ENCODE measurements at places on chromosomes 12 and 14.

DNA sequence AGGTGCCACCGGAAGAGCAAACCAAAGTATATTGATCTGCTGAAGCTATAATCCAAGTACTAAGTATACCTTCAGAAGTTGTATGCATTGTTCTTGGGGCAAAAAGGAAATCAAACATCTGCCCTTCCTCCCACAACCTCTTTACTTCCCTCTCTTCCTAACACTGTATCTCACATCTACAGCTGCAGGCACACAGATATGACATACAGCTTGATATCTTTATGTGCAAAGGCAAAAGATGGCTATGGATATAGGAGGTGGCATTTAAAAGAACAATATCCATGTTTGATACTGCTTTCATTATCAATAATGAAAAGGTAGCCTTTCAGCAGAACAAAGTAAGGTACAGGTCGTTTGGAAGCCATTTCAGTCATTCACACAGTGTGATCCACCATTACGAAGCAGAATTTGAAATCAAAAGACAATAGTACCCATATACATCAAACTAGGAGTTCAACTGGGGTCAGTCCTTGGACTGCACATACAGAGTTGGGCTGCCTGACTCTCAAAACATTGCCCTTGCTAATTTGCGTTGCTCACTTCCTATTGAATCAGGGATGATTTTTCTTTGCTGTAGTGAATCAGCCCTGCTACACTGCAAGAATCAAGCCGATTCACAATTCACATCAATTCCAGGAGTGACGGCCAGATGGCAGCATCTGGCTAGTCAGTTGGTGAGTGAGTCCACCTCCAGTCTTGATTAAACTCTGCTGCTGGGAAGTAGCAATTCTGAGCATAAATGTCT, 8.9 kb downstream of the ANG start:
- peak; percentile 84 for DNase-seq

- no peak for DNase-seq
Measured at GRCh38 chr12:95073698-95074520, 491 bp upstream of the NR2C1 start.

DNA sequence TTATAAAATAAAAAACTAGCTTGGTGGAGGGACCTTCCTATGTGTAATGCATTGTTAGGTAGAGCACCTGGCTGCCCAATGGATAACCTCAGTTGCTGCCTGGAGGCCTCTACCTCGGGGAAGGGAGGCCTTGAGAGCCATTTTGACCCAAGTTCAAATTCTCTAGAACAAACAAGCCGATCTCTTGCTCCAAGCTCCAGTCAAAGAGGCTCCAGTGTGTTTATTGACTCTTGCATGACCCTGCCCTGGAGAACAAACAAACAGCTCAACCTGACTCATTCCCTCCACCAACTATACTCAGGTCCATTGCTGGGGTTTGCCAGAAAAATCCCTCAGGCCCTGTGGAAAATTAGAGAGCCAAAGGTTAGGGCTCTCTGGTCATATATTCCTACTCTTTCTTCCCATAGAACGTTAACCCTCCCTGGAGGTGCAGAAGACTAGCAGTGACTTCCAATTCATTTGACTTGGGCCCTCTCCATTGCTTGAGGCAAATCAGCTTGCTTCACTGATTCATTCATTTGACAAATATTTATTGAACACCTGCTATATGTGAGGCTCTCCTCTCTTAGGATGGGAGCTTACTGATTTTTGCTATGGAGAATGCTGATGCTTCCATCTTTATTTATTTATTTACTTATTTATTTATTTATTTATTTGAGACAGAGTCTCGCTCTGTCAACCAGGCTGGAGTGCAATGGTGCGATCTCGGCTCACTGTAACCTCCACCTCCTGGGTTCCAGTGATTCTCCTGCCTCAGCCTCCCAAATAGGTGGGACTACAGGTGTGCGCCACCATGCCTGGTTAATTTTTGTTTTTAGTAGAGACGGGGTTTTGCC, 73.7 kb upstream of the CISTR start:
- peak; percentile 77 for DNase-seq

DNA sequence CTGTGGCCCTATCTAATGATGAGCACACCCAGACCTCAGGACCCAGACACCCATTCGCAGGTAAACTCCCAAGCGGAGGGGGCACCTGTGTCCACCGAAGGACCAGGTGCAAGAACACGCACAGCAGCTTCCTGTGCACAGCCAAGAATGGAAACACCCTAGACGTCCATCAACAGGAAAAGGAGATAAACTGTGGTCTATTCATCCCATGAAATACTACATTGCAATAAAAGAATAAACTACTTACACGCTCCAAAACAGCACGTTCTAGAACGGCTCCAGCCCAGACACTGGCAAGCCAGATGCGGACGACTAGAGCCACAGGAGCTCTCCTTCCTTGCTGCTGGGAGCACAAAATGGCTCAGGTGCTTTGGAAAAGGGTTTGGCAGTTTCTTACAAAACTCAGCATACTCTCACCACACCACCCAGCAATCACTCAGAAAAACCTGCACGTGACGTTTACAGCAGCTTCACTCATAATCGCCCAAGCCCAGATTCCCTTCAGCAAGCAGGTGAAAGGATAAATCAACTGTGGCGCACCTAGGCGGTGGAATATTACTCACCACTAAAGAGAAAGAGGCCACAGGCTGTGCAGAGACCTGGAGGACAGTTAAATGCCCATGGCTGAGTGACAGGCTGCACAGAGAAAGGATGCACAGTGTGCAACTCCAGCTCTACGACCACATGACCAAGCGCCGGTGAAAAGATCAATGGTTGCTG, 21.0 kb downstream of the BRF1 start:
- DNase-seq, result no peak

DNA sequence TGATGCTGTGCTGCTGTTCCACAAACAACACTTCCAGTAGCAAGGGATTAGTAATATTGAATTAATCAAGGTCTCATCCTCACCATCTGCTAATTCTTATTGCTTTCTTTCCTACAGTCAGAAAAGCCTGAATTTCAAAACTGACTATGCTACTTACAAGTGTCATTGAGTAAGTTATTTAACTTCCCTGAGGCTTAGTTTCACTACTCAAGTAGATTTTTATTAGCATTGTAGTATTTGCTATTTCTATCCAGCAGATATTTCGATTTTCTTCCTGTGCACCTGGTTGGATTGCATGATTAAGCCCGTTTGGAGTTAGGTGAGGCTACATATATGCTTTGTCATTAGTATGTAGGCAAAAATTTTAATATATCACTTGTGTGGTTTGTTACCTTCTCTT, 591.5 kb downstream of the TRHDE start:
- DNase-seq, result no peak

- no peak for DNase-seq
Measured at GRCh38 chr12:113230315-113231234, 9.3 kb downstream of the TPCN1 start.

DNA sequence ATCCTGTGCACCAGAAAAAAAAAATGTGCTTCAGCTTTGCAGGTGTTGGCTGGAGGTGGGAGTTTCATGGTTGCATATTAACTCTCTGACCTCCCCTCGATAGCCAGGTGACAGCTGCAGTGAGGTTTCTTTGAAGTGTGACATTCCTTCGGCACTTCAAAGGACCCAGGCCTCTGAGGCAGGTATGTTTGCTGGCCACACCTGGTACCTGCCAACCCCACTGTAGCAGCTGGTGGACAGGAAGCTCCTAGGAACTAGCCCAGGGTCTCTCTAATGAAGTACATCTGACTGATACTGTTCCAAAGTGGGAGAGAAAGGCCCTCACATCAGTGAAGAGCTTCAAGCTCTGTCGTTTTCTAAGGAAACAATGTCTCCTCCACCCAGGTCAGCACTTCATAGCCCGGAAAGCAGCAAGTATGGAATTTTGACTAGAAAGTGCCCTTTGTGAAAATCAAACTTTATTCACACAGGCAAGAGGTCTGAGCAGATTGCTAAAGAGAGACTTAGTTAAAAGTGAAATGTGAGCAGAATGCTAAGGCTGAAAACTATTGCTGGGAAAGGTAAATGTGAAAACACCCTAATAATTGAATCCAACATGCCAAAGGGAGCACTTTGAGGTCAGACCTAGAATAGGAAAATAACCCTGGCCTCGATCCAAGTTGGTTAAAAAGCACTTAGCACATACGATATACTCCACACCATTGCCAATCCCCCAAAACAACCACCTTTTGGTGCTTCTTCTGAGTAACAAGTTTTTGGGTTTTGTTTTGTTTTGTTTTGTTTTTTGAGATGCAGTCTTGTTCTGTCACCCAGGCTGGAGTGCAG, 71.3 kb downstream of the PHLDA1 start:
- DNase-seq, result peak; percentile 78

- DNase-seq, result no peak
Measured at GRCh38 chr12:68410018-68410660, 78.0 kb upstream of the MDM1 start.

DNA sequence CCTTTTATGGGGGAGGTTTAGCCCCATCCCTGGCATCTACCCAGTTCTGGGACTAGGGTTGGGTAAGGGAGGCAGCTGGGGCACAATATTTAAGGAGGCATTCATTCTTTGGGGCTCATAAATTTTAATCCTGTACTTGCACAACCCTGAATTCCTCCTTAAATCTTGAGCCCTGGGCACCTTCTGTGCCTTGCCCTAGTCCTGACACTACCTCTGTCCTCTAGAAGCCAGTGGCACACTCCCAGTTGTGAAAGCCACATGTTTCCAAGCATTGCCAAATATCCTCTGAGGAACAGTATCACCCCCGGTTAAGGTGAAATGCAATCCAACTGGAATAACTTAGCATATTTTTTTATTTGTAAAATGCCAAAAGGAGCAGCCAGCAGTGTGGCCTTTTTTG, 36.6 kb downstream of the SLC16A7 start:
- no peak for DNase-seq

DNA sequence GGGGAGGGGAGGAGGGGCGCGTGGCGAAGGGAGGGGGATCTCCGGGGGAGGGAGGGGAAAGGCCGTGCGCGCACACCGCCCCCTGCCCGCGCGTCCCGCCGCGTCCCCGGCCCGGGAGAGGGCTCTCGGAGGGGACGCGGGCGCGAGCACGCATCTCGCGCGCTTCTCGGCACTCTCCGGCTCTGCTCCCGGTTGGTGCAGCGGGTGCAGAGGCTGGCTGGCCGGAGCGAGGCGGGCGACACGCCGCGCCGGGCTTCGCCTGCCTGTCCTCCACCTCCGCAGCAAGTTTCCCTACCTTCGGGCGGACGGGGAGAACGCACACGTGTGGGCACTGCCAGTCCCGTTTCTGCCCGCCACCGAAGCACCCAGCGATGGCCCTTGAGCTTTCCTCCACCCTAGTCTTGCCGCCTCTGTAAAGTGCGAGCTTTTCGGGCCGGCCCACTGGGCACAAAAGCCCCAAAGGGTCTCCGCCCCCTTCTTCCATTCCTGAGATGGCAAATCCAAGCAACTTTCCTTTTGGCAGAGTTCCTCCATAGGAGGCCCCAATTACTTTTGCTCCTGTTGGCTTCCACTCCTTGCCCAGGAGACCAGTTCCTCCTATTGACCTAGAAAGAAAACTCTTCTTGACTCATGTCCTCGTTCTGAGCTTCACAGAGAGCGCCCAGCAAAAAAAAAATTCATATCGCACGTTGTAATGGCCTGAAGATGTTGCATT, 363 bp upstream of the CSAD start:
- peak; percentile 94 for DNase-seq

- DNase-seq, result no peak
Measured at GRCh38 chr12:98793121-98793520, 148.0 kb downstream of the APAF1 start.

DNA sequence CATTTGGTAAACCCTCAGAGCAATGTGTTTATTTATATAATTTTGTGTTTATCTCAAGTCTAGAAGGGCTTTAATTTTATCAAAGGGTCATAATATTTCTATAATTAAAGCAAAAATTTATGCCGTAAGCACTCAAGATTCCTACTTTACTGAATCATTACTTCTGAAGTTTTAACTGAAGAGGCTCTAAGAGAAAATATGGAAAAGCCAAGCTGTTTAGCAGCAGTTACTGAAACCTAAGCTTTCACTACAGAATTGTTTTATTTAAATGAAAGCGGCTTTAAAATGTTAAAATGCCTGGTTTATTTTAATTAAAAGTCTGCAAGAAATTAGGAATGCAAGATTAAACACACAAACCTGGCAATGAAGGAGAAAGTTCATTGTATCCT, 73.9 kb upstream of the BBS10 start:
- DNase-seq, result no peak

DNA sequence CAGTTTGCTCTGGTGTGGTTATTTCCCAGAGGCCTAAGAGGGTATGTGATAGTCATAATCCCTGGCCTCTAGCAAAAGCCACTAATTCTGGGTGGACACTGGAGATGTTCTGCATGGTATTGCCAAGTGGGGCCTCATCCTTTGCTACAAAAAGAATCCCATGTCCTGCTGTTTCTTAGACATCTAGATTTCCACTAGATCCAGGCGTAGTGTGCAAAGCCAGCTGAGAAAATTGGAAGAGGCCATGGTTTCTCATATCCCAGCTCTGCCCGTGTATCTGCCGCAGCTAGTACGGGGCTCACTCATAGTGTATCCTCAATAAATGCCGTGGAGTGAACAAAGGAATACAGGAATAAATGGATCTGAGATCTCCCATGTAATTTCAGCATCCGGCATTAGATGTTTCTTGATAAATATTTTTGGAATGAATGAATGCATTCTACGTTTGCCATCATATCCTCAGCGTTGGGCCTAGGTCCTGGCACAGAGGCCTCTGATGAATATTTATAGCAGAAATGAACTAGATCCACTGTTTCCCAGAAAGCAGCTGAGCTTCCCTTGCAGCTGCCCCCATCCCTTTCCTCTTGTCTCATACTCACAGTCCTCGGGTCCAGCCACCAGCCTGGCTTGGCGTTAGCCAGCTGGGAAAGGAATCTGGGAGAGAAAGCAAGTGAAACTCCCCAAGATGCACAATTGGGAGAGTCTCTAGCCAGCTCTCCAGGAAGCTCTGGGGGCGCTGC, 76.3 kb upstream of the NOS1 start:
- DNase-seq, result no peak

DNA sequence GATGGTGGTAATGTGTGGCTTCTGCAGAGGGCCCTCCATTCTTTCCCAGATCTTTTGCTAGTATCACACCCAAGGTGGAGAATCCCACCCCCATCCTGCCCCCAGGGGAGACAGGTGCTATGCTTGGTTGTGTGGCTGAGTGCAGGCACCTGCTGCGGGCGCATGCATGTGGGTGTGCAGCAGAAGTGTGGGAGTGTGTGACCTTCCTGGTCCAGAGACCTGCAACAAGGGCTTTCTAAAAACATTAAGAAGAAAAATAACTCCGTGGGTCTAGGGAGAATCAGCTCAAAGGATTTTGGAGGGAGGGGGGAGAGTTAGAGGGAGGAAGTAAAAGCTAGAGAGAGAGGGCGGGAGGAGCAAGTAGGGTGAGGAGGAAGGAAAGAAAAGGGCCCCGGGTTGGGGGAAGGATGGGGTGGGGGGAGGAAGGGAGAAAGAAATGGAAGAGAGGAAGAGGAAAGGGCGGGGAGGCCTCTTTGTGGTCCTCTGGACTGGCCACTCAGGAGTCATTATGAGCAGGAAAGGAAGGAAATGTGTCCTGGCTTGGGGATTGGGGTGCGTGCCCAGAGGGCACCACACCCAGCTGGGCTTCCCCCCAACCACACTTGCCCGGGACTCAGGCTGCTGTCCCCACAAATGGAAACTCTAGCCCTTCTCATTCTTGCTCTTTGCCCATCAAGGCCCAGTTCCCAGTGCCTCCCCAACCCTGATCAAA, 3.1 kb upstream of the FIGNL2 start:
- DNase-seq, result no peak
